Left lung (tissue), 14 donors: ENCODE measurements at places on chromosomes 3 and 15. TPM values are rescaled to one million over a fixed set of nuclear protein-coding genes. Genes with fewer than 3 reads are reported as not detected.

GRCh38 chr3:179181021-179181472, 32.9 kb downstream of the PIK3CA start:
- no peak overlapping the region for H3K4me3 ChIP-seq
- H3K36me3 ChIP-seq = no peaks in the 10 kb centered on the region
- no peaks in the 10 kb centered on the region for H3K4me1 ChIP-seq
- no peak for DNase-seq
- no peaks in the 10 kb centered on the region for H3K27me3 ChIP-seq

DNA sequence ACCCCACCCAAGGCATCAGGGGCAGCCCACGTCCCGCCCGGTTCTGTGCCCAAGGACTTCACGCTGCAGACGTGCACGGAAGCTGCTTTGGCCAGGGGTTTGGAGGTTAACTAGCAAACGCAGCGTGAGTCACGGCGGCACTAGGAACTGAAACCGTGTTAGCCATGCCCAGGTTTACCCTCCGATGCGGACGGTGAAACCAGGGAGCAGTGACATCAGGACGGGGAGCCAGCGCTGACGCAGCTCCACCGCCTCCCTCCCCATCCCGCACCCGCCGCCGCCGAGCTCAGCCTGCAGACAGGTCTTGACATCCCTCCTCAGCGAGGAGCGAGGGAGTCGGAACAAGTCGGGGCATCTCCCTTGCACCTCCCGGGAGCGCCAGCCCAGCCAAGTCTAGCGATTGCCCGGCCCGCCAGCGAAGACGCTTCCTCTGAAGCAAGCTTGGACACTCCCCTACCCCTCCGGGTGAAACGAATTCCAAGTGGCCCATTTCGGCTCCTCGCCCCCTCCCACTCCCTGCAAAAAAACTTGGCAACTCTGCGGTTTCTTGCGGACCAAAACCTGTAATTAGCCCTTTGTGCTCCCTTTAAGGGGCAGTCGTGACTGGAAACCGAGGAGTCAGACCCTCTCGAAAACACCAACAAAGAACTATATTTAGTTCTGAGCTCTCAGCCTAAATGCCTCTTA, 1.4 kb upstream of the RAP2B start:
- H3K4me1 ChIP-seq = peaks cover 25% of the 10 kb centered on the region
- no peaks in the 10 kb centered on the region for H3K36me3 ChIP-seq
- H3K27me3 ChIP-seq = no peaks in the 10 kb centered on the region

Gene KLHL6
- total RNA-seq = 8.2 TPM

- peaks cover 5% of the 10 kb centered on the region for H3K4me1 ChIP-seq
- no peak overlapping the region for H3K27ac ChIP-seq
- no peak for DNase-seq
- H3K36me3 ChIP-seq = peaks cover 31% of the 10 kb centered on the region
- no peaks in the 10 kb centered on the region for H3K27me3 ChIP-seq
- H3K4me3 ChIP-seq = no peak overlapping the region
These were observed 15.1 kb downstream of the TM2D3 start for GRCh38 chr15:101637038-101637437.

Gene HYAL1
- 41.3 TPM for total RNA-seq

DNA sequence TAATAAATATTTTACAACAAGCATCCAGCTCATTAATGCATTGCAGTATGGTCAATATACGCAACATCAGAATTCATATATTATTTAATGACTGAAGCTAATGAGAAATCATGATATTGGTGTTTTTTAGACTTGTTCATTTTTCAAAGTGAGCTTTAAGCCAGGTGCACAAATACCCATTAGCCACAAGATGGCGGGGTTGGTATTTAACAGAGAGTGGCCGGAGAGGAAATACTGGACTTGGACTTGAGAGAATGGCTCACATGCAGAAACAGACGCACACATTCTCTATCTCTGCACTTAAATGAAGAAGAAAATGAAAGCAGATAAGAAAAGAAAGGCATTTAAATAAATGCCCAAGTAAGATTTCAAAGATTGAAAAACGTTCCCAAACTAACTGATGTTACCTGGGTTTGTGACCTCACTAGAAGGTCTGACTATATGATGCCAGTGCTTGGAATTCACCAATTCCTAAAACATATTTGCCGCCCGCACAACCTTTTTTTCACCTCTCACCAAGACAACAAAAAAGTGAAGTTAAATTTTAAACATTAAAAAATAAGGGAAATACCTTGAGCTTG, 21.2 kb upstream of the CRBN start:
- no peaks in the 10 kb centered on the region for H3K36me3 ChIP-seq
- H3K4me3 ChIP-seq = no peak overlapping the region
- H3K27ac ChIP-seq = no peak overlapping the region
- H3K4me1 ChIP-seq = no peaks in the 10 kb centered on the region
- peak; percentile 70 for DNase-seq
- no peaks in the 10 kb centered on the region for H3K27me3 ChIP-seq
